Foreskin keratinocyte (primary cell): ENCODE measurements at places on chromosomes 7 and 10.
A peak's percentile ranks its signal among the peaks of the same experiment; 100 is the strongest.

DNA sequence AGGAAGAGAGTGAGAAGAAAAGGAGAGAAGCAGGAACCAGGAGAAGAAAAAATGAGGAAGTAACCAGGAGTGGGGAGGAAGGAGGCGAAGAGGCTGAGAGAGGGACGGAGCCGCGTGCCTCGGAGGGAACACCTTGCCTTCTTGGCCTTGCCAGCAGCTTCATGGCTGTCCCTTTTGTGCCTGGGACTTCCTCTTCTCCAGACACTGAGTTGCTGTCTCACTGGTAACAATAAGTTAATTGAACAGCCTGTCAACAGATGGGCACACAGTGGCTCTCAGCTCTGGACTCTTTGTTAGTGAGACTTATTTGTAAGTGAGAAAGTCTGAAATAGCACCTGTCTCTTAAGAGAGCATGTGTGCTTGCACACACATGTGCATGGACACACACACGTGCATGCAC is 83.2 kb downstream of the GATA3 start:
- no peak for DNase-seq

DNA sequence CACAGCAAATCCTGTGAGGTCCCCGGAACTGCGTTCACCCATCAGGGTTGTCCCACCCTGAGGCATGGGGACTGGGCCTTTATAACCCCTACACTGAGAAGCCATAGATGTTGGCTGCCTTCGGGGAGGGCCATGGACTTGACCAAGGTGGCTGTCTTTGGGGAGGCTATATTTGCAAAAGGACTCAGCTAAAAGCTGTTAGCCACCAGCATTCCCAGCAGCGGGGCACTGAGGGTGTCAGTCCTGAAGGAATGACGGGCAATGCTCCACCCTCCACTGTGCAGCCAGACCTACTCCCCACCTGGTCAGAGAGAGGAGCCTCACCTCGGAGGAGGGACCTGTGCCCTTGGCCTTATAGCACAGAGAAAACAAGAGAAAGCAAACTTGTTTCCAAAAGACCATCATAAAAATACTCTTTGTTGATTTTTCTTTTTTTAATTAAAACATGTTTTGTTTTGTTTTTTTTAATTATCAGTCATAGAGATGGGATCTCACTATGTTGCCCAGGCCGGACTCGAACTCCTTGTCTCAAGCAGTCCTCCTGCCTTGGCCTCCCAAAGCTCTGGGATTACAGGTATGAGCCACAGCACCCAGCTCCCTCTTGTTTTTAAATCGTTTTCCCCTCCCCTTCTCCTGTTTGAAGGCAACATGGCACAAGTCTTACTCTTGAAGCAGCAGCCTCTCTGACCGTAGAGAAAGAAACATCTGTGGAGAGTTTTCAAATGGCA is 26.7 kb upstream of the CUX1 start:
- no peak for DNase-seq

DNA sequence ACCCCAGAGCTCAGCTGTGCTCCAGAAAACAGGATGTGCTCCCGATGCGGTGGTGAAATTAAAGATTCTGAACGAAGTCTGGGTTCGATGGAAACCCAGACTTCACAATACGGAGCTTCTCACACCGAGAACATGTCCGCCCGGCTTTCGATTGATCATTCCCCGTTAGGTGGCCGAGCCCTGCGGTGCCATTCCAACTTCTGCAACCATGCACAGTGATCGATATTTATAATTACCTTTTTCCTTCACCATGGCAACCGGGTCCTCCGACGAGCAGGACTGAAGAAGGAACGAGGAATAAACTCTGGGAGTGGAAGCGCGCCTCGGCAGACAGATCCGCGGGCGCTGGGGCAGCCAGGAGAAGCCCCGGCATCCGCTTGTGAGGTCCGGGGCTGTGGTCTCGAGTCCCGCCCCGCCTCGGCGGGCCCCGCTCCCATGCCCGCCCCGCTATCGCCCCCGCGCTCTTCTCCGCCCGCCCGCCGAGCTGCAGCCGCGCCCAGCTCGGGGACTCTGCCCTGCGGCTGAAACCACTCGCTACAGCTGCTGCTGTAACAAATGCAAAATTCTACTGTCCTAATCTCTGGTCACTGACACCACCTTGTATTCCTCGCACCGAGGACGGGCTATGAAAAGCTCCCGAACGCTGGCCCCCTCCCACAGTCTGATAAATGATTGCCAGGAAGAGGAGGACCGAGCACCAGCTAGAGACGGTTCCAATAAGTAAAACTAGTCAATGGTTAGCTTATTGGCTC is 26.2 kb downstream of the ABLIM1 start:
- no peak for DNase-seq

GRCh38 chr7:35415411-35415822 is 161.5 kb upstream of the TBX20 start:
- no peak for DNase-seq

DNA sequence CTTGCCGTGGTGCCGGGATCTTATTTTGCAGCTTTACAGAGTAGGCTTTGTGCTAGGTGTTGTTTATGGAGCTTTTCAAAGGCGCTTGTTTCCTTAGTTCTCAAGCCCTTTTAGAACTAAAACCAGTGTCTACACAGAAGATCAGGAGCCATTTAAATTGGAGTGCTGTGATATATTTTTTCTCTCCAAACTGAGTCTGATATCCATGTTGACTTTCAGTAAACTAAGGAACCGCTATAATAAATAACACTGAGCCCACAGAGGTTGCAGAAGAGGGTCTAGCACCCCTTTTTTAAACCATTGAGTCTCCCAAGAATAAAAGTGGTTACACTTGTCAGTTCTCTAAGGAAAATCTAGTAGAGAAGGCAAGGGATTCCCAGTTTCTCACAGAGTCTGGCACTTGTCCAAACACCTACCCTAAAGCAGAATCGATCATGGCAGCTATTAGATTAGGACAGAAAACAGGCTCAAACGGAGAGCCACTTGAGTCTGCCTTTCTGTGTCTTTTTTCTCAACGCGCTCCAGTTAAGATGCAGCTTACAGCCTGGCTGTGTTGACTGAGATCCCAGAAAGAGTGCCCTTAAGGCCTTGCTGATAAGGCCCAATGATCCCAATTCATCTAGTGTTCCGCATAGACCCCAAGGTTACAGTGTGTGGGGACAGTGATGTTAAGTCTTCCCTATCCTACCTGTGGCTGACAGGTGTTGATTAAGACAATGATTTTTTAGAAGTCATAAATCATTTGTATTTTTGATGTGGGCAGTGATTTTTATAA is 804 bp downstream of the TMEM106B start:
- DNase-seq: peak; percentile 13

DNA sequence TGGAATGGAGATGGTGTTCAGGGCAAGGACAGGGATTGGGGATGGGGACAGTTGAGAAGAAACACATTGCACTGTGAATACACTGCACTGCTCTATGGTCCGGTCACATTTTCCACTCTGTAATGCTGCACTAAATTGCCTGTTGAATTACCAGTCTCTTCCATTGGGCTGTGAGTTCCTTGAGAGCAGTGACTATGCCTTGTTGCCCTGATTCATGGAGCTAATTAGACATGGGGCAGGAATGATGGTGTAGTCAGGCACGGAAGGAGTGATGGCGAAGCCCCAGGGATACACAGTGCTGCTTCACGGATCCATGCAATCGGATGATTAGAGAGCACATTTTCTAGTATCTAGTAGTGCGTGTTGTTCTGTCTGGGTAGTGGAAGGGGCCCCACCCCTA is 25.4 kb upstream of the GPAM start:
- no peak for DNase-seq

DNA sequence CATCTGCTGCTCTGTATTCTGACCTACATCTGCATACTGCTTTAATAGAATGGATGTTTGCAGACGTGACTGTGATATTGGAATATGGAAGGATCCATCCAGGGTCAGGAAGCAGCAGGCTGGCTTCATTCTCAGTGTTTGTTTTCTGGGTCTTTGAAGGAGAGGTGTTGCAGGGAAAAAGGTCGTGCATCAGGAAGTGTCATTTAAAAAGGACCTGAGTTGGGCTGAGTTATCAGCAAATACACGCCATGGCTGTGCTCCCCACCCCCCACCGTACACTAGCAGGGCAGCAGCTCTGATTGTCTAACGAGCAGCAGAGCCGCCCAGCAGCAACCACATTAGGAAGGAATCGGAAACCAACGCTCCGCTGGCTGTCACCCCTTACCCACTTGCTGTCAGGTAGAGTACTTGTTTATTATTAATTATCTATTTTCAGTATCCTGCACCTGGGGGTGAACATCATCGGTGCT is 63.1 kb upstream of the STEAP1B start:
- no peak for DNase-seq

DNA sequence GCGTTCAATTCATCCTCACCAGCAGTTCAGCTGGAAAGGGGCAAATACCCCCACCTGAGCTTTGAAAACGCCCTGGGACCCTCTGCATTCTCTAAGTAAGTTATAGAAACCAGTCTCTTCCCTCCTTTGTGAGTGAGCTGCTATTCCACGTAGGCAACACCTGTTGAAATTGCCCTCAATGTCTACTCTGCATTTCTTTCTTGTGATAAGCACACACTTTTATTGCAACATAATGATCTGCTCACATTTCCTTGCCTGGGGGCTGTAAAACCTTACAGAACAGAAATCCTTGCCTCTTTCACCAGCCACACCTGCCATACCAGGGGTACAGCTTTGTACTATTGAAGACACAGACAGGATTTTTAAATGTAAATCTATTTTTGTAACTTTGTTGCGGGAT is 155.8 kb upstream of the LANCL2 start:
- no peak for DNase-seq

- no peak for DNase-seq
Observed at GRCh38 chr10:103915796-103916195, 2.2 kb downstream of the STN1 start.

GRCh38 chr7:80187279-80187678 is 52.6 kb downstream of the GNAI1 start:
- no peak for DNase-seq

DNA sequence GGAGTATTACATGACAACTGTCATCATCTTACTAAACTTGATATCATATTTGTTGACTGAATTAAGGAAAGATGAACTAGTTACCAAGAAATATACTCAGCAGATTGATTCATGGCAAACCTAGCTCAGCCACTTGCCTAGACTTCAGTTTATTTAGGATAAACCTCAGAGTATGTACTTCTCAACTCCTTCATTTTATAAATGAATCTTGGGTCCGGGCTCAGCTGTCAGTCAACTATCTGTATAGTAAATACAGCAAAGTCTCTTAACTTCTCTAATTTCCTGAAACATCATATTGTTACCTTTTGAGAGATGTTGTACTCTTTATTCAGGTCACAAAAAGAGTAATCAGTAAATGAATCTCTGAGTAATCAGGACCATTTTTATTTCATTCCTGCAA is 211.0 kb upstream of the KLF14 start:
- DNase-seq: no peak

DNA sequence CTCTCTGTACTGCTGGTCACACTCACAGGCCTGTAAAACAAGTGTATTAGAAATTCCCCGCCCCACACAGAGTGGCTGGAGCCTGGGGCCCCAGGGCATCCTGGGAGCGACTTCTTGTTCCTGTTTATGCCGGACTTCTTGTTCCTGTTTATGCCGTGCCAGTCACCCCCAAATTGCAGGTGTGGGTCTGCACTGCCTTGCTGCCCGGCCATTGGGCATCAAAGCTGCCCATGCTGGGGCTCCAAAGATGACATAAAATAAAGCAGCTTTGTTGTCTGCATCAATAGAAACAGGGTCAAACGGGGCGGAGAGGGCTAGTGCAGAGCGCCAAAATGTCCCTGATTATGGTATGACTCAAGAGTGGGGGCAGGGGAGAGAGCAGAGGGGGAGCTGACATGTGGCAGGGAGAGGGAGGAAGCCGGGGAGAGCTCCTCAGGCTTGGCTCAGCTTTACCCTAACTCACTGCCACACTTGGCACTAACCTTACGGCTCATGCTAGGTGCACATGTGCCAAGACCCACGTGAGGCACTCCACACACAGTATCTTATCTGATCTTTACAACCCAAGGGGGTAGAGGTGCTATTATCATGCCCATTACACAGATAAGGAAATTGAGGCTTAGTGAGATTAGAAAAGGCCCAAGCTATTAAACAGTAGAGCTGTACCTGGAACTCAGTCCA is 98.4 kb downstream of the PIP4K2A start:
- DNase-seq: no peak

- no peak for DNase-seq
Observed at GRCh38 chr7:97078023-97078969, 39.2 kb upstream of the SDHAF3 start.

GRCh38 chr7:39415091-39415787 is 151.0 kb upstream of the YAE1 start:
- DNase-seq: no peak

DNA sequence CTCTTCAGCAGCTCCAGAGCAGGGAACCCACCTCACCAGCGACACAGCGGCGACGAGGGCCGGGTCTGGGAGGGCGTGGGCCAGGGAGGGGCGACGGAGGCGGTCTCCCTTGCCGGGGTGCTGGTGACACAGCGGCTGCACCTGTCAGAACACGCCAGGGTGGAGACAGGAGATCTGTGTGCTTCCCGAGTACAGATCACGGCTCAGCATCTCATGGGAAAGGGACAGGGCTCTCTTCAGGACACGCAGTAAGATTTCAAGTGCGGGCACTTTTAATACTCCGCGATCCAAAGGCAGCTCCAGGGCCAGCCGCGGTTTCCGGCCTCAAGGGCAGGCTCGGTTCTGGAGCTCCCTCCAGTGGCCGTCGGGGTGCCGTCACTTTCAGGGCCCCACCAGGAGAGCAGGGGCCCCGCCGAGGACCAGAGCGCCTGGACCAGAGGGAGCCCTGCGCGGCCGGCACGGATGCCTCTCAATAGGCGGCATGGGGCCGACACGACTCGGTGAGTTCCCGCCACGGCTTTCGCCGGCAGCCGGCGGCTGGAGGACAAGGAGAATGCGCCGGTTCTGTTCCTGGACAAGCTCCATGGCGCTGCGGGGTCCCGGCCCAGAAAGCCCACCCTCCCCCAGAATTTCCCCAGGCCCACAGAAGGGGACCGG is 21.4 kb downstream of the GPR146 start:
- no peak for DNase-seq

DNA sequence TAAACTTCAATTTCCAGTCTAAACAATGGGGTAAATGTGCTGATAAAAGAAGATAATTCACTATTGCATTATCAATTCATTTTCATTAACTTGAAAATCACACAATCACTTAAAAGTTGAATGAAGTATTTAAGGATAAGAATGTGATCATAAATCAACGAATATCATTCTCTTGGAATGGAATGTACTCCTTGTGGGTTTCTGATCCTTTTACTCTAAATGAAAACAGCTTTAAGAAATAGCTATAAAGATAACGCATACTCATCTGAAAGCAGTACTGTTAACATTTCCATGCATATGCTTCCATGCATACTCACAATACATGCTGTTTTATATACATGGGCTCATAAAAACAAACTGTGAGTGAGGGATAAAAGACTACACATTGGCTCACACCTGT is 108.8 kb downstream of the ATE1 start:
- DNase-seq: no peak

- DNase-seq: no peak
Observed at GRCh38 chr10:124696446-124697392, 47.5 kb downstream of the FAM53B start.
